ENCODE measurements at places on chromosomes 7 and 10. TPM values are rescaled to one million over a fixed set of nuclear protein-coding genes. Genes with fewer than 3 reads are reported as not detected.

OPN4 gene
- not detected for polyA plus RNA-seq

MUC12 gene
- polyA plus RNA-seq = not detected

- no peak for DNase-seq
Measured at GRCh38 chr10:132511121-132512051, 26.2 kb upstream of the INPP5A start.

NAT16 gene
- polyA plus RNA-seq = not detected

DNA sequence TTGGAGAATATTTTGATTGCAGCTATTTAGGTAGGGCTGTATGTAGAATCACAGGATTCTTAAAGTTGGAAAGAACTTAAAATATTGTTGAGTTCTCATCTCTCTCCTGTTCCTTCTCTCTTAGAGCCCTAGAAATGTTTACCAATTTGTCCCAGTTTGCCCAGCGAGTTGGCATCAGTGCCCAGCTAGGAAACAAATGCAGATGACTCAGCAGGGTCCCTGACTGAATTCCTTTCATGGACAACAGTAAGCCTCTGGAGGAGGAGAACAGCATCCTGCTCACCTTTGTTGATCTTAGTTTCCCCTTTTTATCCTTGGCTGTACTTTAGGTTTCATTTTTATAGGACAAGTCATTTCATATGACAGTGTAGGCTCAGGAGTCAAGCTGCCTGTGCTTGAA, 89.3 kb downstream of the SEC23IP start:
- no peak for DNase-seq

- DNase-seq = no peak
Measured at GRCh38 chr7:2903682-2904162, 59.6 kb upstream of the GNA12 start.

GIMAP8 gene
- 9.4 TPM for polyA plus RNA-seq

ACSL5 gene
- polyA plus RNA-seq = 5.1 TPM

RUFY2 gene
- 25.2 TPM for polyA plus RNA-seq

GRCh38 chr7:108316708-108317107, 139.5 kb downstream of the NRCAM start:
- no peak for DNase-seq

DNA sequence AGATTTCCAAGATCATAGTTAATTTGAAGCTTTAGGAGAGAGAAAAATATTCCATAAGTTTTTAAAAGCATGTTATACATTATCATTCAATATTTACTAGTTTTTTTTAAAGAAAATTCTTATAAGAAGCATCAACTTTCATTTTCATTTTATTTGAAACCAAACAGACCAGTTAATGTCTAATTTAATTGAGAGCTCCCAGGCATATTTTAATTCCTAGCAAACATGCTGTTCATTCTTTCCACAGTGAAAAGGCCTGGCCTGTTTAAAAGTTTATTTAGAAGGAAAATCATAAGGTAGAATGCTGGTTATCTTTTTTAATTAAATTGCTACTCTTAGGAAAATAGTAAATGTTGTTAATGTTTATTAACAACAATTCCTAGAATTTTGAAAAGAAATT, 324.4 kb downstream of the PCLO start:
- DNase-seq = no peak

- DNase-seq = no peak
Measured at GRCh38 chr7:85090143-85090542, 96.7 kb downstream of the SEMA3D start.

DNA sequence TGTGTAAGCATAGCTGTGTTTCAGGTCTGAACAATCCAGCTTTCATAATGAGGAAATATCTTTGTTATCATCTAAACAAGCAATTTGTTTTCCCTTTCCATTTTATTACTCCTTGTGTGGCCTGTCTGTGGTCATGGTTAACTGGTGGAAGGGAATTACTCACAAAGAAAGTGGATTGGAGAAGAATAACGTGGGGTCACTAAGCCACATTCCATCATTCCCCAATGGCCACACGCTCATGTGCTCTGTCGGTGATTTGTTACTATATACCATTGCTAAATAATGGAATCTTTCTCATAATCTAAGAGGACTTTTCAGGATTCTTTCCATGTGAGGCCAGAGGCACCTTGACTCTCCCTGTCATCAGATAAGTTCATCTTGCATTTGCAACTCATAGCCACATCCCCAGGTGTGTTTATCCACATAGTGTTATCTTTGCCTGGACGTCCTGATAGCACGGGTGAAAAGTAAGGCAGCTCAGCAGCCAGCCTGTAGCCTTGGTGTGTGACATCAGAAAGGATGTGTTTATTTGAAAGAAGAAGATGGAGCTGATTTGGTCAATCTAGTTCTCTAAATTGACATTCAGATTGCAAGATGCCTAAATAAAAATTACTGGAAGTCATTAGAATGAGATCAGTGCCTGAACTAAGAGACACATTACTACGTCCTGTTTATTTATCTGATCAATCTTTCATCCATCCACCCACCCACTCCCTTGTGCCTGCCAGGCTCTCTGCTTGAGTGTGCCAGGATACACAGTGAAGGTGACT, 128.9 kb downstream of the CELF2 start:
- DNase-seq = no peak

GRCh38 chr7:78368771-78369170, 570.2 kb downstream of the PHTF2 start:
- DNase-seq = no peak

DNA sequence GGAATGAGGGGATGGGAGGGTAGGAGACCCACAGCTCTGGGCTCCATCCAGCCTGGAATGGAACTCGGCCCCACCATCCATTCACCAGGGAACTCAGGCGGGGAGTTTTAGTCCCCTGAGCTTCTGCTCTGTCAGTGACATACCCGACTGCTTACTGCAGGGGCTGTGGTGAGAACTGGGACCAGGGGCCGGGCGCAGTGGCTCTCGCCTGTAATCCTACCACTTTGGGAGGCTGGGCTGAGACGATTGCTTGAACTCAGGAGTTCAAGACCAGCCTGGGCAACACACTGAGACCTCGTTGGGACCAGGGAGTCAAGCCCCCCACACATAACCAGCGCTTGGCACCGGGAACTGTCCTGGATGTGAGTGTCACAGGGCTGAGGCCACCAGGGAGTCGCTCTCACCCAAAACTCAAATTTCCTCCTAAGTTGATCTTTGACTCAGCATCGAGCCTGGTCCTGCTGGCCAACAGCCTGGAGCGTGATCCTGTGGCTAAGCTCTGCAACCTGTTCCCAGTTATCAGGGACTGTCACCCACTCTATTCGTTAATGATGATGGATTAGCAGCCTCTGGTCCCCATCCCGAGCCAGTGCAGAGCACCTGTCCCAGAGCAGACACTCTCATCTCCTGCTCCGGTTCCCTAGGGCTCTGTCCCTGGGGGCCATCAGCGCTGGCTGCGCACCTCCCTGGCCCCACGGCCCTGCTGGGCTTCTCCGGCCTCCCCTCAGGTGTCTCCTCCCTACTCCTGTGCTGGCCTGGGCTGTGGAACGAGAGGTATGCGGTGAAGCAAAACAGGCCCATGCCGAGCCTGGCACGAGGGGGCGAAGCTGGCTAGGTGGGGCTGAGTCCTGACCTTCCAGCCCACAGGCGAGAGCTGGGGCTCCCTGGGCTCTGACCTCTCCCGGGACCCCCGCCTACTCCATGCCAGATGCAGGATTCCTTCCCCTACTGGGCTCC, 902 bp upstream of the CLDN15 start:
- DNase-seq = no peak

ATOH7 gene
- polyA plus RNA-seq = 1.7 TPM

DNA sequence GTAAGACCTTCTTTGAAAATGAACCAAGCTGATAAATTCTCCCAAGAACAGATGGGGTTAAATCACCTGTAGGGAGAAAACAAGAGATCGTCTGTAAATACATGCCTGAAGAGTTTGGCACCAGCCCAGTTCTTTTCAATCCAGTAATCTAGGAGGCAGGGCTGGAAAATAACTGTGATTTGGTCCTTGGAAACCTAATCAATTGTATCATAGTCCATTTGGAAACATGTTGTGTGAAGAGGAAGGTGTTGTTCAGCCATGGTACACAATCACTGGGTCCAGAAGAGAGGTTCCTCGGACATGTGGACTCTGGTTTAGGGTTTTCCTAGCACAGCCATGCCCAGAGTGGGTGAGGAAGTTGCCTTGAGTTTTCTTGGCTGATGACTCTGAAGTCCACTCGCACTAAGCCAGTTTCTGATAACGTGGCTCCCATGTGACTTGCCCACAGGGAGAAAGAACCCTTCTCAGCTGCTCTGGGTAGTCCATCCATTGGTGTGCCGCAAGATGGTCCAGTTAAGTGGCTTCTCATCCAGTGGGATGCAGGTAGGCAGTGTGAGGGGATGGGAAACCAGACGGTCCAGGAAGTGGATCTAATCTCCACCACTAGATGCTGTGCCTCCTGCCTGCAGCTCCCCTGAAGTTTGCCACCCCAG, 5.1 kb downstream of the BLNK start:
- no peak for DNase-seq

- no peak for DNase-seq
Measured at GRCh38 chr10:112461029-112461887, 14.2 kb downstream of the VTI1A start.

AZGP1 gene
- 73.4 TPM for polyA plus RNA-seq
